ENCODE measurements at places on chromosomes 4 and X.

GRCh38 chr4:168138143-168138542 is 45.8 kb downstream of the ANXA10 start:
- no peak for DNase-seq

- no peak for DNase-seq
Observed at GRCh38 chr4:5917672-5918071, 24.8 kb upstream of the CRMP1 start.

DNA sequence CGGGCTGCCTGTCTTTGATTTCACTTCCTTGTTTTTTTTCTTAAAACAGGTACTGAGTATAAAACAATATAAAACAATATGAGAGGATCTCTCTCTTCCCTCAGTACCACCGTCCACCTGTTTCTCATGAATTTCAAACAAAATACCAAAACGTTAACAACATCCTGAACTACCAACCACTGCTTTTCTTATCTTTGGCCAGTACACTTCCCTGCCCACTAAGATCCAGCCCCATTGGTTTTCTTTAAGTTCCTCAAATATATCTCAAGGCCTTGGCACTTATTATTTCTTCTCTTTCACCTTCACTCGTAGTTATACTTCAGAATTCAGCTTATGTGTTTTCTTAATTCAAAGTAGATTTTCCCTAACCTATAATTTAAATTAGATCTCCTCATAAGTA is 370.2 kb upstream of the GRIA3 start:
- no peak for DNase-seq

GRCh38 chr4:1819284-1819683 is 26.2 kb downstream of the FGFR3 start:
- no peak for DNase-seq

DNA sequence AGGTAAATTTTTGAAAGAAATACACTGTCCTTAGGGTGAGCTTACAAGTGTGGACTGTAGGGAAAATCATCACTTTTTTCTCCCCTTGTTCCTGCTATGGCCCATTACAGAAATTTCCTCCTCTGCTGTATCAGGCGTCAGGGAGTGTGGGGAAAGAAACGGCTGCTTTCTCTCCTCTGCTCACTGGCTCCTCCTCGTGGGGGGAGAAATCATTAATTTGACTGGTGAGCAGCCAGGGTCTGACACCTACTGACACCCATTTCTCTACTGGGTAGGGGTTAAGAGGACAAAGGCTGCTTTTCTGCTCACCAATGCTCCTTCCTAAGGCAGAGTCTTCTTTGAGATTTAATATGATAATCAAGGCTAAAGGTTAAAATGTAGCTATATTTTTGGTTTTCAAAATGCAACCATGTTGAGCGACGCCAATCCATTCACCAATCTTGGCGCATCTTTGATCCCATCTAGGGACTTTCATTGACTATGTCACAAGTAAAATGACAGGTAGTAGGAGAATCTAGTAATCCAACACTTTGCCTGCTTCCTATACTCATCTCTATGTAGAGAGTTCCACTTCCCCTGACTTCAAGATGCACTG is 25.1 kb downstream of the SETD7 start:
- DNase-seq: peak; percentile 12

DNA sequence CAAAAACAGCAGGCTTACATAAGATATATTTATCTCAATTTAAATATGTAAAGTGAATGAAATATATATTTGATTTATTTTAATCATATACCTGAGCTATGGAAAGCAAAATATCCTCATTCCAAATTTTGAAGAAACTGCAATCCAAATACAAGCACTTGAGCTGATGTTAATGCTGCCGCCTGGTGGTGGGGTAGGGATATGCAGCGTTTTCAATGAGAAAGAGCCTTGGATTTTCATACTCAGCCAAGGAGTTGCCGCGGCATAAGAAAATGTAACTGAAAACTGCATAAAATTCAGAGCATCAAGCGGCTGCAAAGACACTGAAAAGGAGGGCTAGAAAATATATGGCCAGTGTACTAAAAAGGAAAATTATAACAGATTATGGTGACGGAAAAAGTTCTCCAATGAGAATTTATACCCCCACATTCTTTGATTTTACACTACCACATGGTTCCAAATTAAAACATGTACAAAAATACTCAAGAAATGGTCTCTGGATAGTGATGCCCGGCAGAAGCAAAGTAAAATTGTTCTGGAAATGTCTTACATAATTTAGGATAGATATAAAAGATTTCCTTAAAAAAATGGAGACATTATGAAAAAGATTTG is 660.3 kb upstream of the PITX2 start:
- DNase-seq: peak; percentile 19

GRCh38 chr4:180947425-180947824 is 1295.8 kb upstream of the TENM3 start:
- DNase-seq: no peak

- DNase-seq: no peak
Observed at GRCh38 chr4:103928370-103928769, 208.6 kb upstream of the TACR3 start.

DNA sequence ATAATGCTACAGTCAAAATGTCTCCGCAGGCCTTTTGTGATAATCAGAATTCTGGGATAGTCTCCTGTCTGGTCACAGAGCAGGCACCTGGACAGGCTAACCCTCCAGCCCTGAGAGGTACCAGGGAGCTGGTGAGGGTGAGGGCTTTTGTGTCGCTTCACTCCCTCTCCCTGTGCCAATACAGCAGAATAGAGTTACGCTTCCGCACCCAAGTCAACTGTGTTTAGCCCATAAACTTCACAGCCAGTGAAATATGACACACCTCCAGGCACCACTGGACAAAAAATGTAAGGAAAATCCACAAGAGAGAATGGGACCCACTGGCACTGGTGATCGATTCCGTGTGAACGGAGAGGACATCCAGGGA is 1.3 kb downstream of the GAK start:
- DNase-seq: no peak

DNA sequence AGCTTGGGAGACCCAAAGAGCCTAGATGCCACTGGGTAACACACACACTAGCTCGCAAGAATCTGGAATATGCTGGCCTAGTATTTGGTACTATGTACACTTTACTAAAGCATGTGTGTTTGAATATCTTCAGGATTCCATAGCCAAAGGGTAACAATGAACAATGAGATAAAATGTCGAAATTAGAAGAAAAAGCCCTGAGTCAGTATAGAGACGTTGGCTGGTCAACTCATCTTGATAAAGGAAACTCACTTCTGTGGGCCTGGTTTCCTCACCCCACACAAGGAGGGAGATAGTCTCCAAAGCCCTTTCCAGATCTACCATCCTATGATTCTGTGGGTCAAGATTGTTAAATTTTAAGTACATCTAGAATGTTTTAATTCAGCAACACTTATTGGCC is 6.9 kb downstream of the ZDHHC9 start:
- no peak for DNase-seq

GRCh38 chrX:74119016-74119910 is 184.7 kb upstream of the ZCCHC13 start:
- DNase-seq: no peak

DNA sequence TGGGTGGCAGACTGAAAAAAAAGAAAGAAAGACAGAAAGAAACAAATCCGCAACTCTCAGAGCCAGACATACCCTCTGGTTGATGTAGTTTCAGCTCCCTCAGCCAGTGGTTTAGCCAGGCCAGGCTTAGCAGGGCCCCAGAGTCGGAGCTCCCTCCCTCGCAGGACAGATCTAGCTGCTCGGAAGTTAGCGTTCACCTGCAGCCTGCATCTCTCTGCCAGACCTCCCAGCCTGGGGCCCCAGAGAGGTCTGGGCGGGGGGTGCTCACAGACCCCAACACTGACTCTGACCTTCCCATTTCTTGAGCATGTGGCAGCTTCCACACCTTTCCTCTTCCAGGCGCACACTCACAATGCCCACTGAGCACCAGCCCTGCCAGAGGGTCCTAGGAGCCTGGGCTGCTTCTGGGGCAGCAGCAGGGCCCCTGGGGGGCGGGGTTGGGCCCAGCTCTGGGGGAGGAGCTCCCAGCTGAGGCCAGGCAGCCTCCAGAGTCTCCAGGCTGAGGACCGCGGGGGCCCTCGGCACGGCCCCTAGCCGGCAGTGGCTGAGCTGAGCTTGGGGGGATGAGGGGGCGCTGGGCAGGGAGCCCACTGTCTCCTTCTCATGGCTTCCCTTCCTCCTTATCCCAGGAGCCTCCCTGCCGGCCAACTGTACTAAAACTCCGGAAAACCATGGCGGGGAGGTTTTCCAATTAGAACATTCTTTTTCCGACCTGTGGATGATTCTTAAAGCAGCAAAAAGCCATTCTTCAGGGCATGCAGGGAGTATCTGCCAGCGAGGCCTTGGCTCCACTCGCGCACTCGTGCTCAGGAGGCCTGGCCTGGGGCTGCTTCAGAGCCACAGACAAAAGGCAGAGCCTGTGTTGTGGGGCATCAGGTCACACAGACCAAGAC is 4.6 kb upstream of the ZNF185 start:
- DNase-seq: no peak

- no peak for DNase-seq
Observed at GRCh38 chrX:71991164-71991563, 80.5 kb downstream of the NHSL2 start.

GRCh38 chr4:165866019-165866650 is 6.9 kb upstream of the TLL1 start:
- no peak for DNase-seq

DNA sequence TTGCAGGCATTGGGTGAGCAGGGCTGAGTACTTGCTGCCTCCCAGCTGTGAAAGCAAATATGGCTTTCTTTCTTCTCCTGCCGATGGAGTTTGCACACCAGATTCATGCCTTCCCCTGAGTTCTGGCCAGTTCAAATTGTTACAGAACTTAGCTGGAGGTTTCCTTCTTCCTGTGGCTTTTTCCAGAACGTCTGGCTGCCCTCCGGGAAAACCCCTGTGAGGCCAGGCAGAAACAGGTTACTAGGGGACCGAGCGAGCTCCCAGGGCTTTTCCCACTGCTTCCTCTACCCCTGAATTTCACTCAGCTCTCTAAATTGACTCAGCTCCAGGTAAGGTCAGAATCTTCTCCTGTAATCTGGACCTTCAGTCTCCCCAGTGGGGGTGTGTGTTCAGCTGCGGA is 482.4 kb downstream of the C4orf33 start:
- no peak for DNase-seq

- DNase-seq: peak; percentile 65
Observed at GRCh38 chrX:21738210-21738949, 19.5 kb downstream of the SMPX start.

DNA sequence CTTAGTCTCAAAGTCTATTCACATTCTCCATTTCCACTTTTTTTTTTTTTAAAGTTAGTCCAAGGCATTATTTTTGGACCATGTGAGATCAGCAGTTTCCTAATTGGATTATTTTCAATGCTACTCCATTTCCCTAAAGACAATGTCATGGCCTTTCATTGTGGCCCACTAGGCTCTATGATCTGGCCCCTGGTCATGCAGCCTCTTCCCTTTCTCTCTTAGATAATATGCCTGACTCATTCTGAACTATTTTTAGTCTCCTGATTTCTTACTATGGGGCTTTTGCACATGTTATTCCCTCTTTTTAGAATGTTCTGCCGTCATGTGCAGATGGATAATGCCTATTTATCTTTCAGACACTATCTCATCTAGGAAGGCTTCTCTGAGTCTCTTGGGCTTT is 157.3 kb downstream of the TMA16 start:
- DNase-seq: no peak

GRCh38 chr4:183823434-183823833 is 81.7 kb upstream of the STOX2 start:
- DNase-seq: no peak

GRCh38 chr4:60485276-60485675 is 714.9 kb upstream of the ADGRL3 start:
- no peak for DNase-seq
